Subcutaneous adipose tissue (tissue), 4 donors: ENCODE measurements at places on chromosomes 2 and 18. TPM values are rescaled to one million over a fixed set of nuclear protein-coding genes. Genes with fewer than 3 reads are reported as not detected.

Gene CCDC74B
- total RNA-seq = 2.2 TPM

Gene CNDP1
- total RNA-seq = 1.1 TPM

Gene ITPRID2
- total RNA-seq = 104 TPM

Gene UGT1A10
- not detected for total RNA-seq

Gene CTNNA2
- total RNA-seq = not detected

Gene HSBP1L1
- total RNA-seq = 21.1 TPM

Gene ANTXR1
- total RNA-seq = 45.4 TPM

Gene USP14
- total RNA-seq = 33.9 TPM

Gene CELF4
- not detected for total RNA-seq

Gene UGT1A7
- total RNA-seq = not detected

Gene PELI1
- 24.7 TPM for total RNA-seq

Gene POTEI
- not detected for total RNA-seq

Gene PID1
- total RNA-seq = 59.2 TPM

Gene ALPP
- not detected for total RNA-seq

Gene SMC6
- 12.8 TPM for total RNA-seq

Gene RAPGEF4
- total RNA-seq = 9.3 TPM
